ENCODE measurements at places on chromosomes 4 and X. TPM values are rescaled to one million over a fixed set of nuclear protein-coding genes. Genes with fewer than 3 reads are reported as not detected.

The PRKG2 gene
- total RNA-seq = 9.1 TPM

The CT45A8 gene
- total RNA-seq = not detected

The GPAT3 gene
- 3.7 TPM for total RNA-seq

The FABP2 gene
- not detected for total RNA-seq

DNA sequence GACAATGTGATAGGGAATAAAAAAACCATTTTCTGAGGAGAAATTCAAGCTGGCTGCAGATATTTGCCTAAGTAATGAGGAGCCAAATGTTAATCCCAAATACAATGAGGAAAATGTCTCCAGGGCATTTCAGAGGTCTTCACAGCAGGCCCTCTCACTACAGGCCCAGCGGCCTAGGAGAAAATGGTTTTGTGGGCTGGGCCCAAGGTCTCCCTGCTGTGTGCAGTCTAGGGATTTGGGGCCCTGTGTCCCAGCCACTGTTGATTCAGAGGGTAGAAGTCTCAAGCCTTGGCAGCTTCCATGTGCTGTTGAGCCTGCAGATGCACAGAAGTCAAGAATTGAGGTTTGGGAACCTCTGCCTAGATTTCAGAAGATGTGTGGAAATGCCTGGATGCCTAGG lies 778.7 kb downstream of the CENPC start:
- DNase-seq = no peak

DNA sequence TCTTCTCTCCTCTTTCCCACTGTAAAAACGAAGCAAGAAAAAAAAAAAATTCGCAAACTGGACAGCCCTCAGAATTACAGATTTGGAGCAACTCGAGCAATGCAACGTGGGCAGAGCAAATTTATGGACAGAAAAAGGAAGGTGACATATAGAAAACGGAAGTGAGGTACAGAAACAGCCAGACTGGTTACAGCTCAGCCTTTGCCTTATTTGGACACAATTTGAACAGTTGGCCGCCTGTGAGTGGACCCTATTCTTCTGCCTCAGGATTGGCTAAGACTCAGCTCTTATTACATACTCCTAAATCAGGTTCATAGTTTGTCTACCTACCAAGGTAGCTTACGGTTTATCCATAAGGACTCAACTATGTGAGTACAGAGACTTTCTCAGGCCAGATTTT lies 98.8 kb downstream of the SOWAHB start:
- DNase-seq = no peak

DNA sequence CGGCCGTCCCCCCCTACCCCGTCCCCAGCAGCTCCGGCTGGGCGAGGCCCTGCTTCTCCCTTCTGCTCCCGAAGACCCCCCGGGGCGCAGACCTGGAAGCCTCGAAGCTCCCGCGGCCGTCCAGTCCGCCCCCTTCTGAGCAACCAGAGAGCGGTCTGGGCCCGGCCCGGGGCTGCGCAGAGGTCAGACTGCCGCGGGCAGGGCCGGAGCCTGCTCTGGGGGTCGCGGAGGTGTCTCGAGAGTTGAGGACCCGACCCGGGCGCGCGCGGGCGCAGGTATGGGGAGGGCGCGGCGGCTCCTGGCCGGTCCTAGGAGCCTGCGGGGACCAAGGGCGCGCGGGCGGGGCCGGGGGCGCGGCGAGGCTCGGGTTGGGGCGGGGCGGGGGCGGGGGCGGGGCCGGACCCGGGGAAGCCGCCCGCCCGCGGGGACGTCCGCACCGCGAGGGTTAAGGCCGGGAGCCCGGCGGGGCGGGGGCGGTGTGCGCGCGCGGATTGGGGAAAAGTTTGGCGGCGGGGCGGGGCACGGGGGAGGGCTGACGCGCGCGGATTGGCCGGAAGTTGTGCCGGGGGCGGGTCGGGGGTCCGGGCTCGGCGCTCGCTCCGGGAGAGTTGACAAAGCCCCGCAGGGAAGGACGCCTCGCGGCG lies at the start of gene FGFRL1:
FGFRL1 (plus strand) TSS at position 605 of the 644 bp plus-strand sequence. CDS start 860 bp downstream, outside the sequence.
- peak; percentile 97 for DNase-seq

GRCh38 chrX:123223409-123223808 lies 39.3 kb downstream of the GRIA3 start:
- DNase-seq = no peak
